ENCODE measurements at places on chromosomes 7 and 10. TPM values are rescaled to one million over a fixed set of nuclear protein-coding genes. Genes with fewer than 3 reads are reported as not detected.
A peak's percentile ranks its signal among the peaks of the same experiment; 100 is the strongest.

The OR2A7 gene
- 4.9 TPM for total RNA-seq

The OR6V1 gene
- not detected for total RNA-seq

The ADAP1 gene
- 19.7 TPM for total RNA-seq

The CABCOCO1 gene
- total RNA-seq, result not detected

The C10orf95 gene
- 0.66 TPM for total RNA-seq

The AZGP1 gene
- 133 TPM for total RNA-seq

The MBL2 gene
- not detected for total RNA-seq

DNA sequence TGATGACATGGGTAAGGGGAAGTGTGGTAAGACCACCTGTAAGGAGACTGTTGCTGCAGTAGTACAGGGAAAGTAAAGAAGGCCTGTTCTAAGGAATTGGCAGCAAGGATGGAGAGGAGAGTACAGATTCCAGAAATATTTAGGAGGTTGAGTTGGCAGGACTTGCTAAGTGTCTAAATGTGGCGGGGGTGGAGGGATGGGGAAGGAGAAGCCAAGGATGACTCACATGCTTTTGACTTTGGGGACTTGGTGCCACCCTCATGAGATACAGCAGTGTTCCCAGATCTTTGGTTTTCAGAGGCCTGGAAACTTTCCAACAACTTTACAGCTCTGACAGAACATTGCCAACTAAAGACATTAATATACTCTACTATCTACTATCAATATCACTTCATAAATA is 45.4 kb downstream of the CDK6 start:
- no peak for DNase-seq

GRCh38 chr7:136912339-136912738 is 43.9 kb downstream of the CHRM2 start:
- no peak for DNase-seq

DNA sequence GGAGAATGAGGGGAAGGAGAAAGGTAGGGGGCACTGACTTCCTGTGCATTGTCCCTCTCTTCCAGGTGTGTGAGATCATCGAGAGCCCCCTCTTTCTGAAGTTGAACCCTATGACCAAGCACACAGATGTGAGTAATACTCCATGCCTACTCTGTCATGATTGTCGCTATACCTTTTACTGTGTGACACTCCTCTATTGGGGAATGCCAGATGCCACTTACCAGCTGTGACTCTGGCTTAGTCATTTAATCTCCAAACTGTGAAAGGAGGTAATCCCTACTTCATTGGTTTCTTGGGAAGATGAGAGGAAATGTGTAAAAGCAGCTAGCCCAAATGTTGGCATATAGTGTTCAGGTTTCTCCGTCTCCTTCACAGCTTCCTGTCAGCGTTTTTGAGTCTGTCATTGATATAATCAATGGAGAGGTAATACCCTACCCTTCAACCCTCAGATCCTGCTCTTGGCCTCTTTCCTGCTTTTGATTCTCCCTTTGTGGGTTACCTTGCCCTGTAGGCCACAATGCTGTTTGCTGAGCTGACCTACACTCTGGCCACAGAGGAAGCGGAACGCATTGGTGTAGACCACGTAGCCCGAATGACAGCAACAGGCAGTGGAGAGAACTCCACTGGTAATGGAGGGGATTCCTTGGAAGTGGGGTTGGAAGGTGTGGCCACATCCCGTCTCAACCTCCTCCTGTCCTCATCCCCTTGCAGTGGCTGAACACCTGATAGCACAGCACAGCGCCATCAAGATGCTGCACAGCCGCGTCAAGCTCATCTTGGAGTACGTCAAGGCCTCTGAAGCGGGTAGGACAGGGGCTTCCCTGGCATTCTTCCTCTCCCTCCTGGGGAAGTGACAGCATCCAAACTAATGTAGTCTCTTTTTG is 2.0 kb downstream of the COPS6 start:
- DNase-seq, result no peak

DNA sequence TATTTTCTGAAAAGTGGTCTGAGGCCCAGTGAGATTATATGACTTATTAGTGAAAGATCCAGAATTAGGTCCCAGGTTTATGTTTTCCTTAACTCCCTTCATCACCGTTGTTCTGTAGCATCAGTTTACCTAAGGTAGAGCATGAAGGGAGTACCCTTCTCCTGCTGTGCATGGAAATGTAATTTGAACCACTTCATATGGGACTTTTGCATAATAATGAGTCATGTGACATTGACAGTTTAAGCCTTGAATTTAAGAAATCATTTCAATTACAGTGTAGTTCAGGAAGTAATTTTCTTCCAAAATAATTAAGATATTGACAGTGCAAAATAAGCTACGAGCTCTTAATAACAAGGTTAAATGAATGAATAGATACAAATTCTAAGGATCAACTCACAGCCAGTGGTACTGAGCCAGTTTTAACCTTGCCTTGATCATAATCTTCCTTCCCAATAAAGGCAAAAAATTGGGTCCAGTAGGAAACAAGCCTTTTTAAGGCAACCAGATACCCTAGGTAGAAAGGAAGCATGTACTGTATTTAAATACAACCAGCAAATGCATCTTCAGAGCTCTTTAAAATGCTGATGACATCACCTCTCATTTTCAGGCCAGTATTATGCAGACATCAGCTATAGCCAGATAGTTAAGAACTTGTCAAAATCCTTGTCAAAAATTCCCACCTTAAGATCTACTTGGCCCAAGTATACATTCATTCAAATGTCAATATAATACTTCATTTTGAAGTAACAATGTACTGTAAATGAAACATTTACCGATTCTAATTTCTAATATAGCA is 48.8 kb upstream of the DKK1 start:
- DNase-seq, result no peak

DNA sequence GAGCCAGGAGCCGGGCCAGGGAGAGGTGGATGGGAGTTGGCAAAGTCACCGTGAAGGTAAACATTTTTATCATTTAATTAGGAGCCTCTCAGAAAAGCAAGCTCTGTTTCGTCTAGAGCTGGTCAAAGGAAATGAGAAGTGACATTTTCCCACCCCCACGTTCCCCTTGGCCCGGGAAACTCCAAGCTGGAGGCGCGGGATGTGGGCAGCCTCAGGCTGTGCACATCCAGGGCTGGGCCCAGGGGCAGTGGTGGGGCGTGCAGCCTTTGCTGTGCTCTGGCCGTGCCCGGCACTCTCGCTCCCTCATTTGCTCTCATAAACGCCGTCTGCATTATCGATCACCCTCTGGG is 135.6 kb upstream of the RET start:
- DNase-seq, result no peak

GRCh38 chr7:47783456-47784223 is 164.6 kb downstream of the PKD1L1 start:
- DNase-seq, result no peak

DNA sequence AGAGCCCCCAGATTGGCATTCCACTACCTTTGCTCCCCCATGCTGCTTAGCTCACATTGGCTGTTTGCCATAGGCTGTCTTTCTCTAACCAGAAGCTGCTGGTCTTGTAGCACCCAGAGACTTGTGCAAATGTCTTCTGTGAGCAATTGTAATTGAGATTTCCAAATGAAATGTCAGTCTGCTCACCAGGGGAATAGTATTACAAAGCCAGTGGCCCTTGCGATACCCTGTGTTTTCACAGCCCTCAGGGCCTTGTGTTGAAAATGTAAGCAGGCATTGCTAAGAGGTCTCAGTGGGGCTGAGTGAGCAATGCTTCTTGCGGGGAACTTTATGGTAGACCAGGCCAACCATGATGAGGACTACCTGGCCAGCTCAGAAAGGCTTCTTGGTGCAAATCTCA is 746.5 kb downstream of the LRMDA start:
- no peak for DNase-seq

GRCh38 chr10:91162495-91163268 is 57.8 kb upstream of the PCGF5 start:
- DNase-seq, result peak; percentile 88

DNA sequence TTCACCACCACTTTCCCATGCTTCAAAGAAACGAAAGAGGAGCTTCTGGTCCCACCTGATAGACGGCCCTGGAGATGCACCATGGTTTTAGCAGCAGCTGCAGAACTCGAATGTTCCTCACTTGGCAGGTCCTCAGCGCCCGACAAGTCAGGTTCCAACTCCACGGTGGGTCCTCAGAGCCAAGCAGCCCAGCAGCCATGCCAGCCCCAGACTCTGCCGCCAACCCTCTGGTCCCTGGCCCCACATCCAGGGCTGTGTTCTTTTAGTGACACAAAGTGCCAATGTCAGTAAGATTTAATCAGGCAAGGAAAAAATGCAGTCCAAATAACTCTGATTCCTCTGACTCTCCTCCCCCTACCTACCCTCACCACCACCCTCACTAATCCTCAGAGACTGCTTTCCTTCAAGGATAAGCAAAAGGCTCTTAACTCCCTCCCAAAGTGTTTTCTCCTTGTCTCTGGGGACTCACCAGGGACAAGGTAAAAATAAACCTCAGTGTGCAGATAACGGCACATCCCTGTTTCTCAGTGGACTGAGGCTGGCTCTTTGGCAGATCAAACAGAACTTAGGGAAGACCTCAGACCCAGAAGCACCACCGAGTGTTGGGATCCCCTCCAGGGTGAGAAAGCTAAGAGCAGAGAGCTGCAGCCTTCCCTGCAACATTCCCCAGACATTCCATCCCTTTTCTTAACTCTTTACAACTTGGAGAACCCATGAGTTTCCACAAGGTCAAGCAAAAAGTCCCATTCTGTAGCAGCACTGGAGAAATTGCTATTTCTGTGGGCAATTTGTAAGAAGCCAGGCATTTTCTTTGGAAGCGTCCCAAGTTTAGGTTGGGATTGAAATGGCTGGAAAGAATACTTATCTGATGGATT is 358.9 kb downstream of the FRMD4A start:
- no peak for DNase-seq

DNA sequence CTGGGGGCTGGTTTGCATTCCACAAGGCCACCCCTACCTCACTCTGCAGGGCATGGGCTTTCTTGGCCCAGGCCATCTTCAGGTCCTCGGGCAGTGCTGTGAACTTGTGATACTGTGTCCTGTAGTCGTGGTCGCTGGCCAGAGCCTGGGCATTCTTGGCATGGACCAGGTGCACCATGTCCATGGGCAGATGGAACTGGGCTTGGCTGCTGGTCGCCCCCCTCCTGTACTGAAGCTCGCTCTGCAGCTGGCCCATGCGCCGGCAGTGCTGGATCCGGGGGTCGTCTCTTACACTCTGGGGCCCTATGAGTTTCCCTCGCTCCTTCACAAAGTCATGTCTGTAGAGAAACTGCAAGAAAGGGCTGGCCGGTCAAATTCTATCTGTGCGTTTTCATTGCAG is 51.7 kb downstream of the HABP2 start:
- no peak for DNase-seq

DNA sequence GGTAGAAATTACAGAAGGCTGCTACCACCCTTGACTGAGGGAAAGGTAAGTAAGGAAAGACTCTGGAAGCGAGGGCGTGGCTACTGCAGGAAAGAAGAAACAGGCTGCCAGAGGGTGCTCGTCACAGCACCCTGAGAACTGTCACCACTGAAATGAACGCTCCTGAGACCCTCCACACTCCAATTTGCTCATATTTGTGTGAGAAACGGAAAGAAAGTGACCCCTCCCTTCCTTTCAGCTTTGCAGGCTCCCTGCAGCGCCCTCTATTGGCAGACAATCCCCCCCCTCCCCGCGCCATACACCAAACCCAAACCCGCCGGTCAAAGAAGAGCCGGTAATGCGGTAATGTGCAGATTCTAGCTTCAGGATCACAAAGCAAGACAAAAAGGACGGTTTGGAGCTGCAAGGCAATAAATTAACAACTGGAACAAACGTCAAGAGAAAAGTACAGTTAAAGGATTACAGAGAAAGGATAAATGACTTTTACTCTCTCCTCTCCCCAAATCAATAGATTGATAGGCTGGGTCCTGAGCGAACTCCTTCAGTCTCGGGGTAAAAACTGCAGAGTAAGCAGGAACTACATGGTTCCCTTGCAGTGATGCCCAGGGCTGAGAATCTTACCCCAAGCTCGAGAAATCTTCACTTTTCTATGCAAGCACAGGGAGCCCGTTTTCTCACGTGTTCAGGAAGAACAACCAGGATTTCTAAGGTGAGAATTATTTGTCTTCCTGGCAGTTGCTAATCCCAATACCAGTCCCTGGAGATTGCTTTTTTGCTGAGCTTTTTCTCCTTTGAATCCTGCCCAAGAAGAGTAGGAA is 47.6 kb downstream of the STEAP1B start:
- peak; percentile 80 for DNase-seq

DNA sequence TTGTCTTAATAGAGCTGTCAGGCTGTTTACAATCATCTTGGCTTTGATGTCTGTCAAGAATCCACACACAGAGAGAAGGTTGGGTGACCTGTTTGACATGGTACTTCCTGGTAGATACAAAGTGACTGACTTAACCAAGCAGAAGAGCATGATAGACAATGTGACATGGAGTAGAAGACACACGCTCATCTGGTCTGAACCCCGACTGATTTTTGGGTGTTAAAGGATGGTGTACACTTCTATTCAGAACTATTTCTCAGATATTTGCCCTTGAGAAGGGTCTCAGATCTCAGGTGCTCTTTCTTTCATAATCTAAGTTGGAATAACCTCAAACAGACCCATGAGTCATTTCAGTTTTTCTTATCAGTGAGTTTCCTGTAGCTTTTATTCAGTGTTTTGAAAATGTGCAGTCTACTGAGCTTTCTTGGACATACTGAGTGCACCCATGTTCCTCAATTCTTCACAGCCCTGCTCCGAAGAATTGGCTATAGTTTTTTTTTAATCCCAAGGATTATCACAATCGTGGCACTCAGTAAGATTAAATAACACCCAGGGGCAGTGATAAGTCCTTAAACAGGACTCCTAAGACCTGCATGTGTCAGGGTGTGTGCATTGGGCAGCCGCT is 46.4 kb upstream of the NXPH1 start:
- DNase-seq, result no peak

GRCh38 chr10:78177491-78178185 is 144.0 kb downstream of the RPS24 start:
- DNase-seq, result no peak
